Activated CD8-positive, alpha-beta T cell treated with anti-CD3 and anti-CD28 coated beads for 36 hours (primary cell): ENCODE measurements at places on chromosomes 2 and 18.

- no peak for DNase-seq
Measured at GRCh38 chr18:36558234-36558633, 260.7 kb downstream of the FHOD3 start.

GRCh38 chr2:190062601-190063000 is at the start of gene MSTN:
TSS of gene MSTN (minus strand) at chr2:190062729. CDS start at chr2:190062596, 133 bp downstream.
- DNase-seq: no peak

DNA sequence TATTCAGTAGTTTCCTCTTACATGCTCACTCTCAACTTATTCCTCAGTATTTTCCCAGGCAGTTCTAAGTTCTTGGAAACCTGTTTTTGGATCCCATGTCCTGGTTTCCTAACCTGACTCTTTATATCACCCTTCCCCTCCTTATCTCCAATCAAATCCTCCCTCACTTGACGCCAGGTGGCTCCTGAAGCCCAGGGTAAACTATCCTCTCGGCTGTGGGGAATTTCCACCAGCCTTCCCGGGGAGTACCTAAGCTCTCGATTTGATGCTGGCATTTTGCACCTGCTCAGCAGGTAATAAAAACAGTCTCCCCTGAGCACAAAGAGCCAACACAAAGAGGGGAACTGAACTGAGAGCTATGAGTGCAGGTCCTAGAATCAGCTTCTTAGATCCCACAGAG is 538.0 kb downstream of the SLC4A3 start:
- DNase-seq: no peak

DNA sequence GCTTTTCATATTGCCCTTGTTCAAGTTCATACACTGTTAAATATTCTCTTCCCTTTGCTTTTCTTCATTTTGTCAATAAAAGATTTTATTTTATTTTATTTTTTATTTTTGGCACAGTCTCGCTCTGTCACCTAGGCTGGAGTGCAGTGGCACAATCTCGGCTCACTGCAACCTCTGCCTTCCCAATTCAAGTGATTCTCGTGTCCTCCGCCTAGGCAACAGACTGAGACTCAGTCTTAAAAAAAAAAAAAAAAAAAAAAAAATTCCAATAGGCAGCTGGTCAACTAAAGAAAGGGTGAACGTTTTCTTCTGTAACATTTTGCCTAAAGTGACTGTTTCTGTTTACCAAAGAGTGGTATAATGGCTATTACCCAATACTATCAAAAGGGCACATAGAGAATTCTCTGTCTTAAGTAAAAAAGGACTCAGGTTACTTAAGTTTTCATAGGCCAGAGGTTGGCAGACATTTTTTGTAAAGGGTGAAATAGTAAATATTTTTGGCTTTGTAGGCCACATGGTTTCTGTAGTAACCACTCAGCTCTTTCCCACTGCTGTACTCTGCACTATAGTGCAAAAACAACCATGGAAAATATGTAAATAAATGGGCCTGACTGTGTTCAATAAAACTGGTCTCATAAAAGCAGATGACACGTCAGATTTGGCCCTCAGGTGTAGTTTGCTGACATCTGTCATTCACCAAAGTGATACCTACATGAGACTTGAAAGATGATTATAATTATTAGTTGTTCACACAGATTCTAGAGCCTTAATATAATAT is 113.4 kb downstream of the MIB1 start:
- no peak for DNase-seq

DNA sequence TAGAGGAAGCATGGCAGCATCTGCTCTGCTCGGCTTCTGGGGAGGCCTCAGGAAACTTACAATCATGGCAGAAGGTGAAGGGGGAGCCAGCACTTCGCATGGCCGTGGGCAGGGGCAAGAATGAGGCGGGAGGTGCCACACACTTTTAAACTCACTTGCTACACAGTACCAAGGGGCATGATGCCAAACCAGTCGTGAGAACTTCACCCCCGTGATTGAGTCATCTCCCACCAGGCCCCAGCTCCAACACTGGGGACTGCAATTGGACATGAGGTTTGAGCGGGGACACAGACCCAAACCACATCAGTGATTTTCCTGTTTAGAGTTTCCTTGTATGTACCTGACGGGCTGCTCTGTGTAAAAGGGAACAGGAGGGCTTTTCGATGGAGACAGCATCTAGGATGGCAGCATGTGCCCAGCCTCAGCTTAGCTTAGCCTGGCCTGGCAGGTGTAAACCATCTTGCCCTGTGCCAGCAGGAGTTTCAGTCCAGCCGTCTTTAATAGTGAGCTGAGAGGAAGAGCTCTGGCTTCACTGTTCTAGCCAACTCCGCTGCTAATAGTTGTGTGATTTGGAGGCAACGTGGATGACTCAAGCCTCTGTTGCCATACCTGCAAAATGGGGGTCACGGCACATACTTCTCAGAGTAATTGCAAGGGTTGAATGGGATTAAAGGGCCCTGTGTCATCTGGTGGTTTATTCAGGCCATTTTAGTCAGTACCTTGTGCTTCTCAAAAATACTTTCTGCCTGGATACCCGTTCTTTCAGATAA is 101.8 kb downstream of the ASAP2 start:
- DNase-seq: no peak

- DNase-seq: no peak
Measured at GRCh38 chr2:213703406-213704098, 419.3 kb downstream of the SPAG16 start.
